ENCODE measurements at places on chromosomes 3 and 15.

DNA sequence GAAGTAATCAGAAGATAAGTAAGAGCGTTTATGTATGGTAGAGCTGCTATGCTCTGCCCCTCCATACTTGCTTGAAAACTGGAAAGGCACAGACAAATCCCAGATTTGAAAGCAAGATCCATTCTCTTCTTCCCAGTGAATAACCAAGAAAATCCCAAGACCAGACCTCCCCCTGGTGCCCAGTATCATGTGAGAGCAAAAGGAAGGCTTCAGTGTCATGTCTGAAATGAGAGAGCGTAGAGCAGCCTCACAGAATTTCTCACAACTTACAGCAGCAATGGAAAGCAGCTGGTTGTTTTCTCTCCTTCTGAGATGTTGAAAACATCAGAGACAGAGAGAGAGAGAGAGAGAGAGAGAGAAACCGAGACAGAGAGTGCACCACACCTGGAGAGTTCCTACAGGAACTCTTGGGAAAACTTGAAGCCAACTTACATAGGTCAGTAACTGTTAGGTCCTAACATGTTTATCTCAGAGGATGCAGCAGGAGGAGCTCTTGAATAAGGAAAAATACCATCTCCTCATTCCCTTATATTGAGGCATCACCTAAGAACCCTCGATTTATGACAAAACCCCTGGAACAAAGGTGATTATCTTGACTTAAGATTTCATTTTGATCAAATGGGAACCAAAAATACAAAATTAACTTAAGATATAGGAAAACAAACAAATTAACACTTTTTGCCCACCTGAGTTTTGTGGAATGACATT, 273.3 kb downstream of the NSUN3 start:
- DNase-seq, result peak; percentile 38

- DNase-seq, result no peak
Observed at GRCh38 chr3:113167825-113168801, 43.2 kb upstream of the BOC start.

- DNase-seq, result no peak
Observed at GRCh38 chr3:156812521-156813335, 13.4 kb upstream of the LEKR1 start.

GRCh38 chr3:41836360-41837134, 125.4 kb downstream of the ULK4 start:
- no peak for DNase-seq

- no peak for DNase-seq
Observed at GRCh38 chr3:101518421-101518871, 5.4 kb upstream of the SENP7 start.

- peak; percentile 79 for DNase-seq
Observed at GRCh38 chr3:127672429-127673190, at the start of gene ABTB1. TSS of gene ABTB1 (plus strand) at chr3:127672952. CDS start at chr3:127673026, 74 bp downstream.

- DNase-seq, result peak; percentile 85
Observed at GRCh38 chr15:40069178-40070165, 30.5 kb upstream of the SRP14 start.

DNA sequence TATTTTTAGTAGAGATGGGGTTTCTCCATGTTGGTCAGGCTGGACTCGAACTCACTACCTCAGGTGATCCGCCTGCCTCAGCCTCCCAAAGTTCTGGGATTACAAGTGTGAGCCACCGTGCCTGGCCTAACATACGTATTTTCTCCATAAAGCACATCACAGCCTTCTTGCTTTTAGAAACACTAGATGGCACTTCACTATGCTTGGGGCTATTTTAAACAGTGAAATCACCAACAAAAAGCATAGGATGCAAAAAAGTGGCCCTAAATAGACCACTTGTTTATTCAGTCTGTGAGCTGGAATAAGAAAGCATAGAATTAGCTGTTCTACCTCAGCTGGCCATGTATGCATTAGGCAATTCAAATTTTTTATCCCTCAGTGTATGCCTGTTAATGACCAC, 46.0 kb downstream of the PRICKLE2 start:
- no peak for DNase-seq

DNA sequence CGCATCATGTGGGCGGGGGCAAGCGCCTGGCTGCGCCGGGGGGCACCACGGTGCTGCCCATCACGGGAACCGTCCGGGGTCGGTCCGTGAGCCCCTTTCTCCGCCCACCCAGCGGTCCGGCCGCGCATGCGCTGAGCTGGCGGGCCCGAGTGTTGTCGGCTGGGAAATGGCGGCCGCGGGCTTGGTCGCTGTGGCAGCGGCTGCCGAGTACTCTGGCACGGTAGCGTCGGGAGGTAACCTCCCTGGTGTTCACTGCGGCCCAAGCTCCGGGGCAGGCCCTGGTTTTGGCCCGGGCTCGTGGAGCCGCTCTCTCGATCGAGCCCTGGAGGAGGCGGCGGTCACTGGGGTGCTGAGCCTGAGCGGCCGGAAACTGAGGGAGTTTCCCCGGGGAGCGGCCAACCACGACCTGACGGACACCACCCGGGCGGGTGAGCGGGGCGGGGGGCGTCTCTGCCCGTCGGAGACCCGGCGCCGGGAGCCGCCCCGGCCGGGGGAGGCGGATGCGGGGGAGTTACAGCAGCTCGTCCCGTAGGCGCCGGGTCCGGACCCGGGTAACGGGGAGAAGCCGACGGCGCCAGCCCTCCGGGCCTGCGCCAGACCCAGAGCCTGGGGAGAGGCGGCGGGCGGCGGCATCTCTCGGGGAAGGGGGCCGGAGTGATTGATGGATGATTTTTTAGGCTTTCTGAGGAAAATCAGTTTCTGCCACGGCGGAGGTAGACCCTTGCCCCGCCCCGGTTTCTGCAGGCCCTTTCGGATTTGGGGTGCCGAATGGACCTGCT, at the start of gene LRCH3:
Gene LRCH3, plus strand, starts transcription at position 142 of the 779 bp plus-strand sequence. Its CDS starts 25 bp downstream, at position 167.
- DNase-seq, result peak; percentile 86

- no peak for DNase-seq
Observed at GRCh38 chr15:99239545-99240198, 9.7 kb downstream of the TTC23 start.

GRCh38 chr15:47484059-47484458, 233.2 kb upstream of the SEMA6D start:
- peak; percentile 58 for DNase-seq

DNA sequence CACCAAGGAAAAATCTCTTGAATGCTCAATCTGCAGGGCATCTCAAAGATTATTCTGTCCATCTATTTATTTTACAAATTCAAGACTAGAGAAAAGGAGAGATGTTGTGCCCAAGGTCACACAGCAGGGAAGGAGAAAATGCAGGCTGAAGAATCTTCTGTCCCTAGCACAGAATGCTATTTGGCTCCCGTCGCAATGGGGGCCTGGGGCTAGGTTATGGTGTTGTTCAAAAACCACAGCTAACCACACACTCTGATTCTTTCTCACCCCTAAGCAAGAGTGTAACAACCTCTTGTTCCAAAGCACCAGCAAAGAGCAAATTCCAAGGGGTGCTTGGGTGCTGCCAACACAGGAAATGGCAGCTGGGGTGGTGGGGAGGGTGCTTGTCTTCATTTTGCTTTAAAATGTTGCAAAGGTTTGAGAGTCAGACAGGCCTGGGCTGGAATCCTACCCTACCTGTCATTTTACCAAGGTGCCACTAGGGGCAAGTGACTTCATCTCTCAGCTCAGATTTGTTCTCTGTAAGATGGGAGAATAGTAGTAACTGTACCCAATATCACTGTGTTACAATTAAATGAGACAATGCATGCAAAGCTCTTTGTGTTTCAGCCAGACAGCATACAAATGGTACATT, 112.5 kb downstream of the ADAMTS9 start:
- DNase-seq, result peak; percentile 43

GRCh38 chr3:57451150-57451846, 92.8 kb downstream of the DNAH12 start:
- DNase-seq, result no peak

GRCh38 chr3:184911570-184911969, 99.6 kb downstream of the VPS8 start:
- no peak for DNase-seq

- DNase-seq, result no peak
Observed at GRCh38 chr15:99984491-99985243, 251.4 kb upstream of the LYSMD4 start.

- peak; percentile 75 for DNase-seq
Observed at GRCh38 chr3:179146911-179147513, 1.1 kb upstream of the PIK3CA start.

GRCh38 chr15:44340410-44340809, 51.9 kb downstream of the GOLM2 start:
- DNase-seq, result peak; percentile 74

DNA sequence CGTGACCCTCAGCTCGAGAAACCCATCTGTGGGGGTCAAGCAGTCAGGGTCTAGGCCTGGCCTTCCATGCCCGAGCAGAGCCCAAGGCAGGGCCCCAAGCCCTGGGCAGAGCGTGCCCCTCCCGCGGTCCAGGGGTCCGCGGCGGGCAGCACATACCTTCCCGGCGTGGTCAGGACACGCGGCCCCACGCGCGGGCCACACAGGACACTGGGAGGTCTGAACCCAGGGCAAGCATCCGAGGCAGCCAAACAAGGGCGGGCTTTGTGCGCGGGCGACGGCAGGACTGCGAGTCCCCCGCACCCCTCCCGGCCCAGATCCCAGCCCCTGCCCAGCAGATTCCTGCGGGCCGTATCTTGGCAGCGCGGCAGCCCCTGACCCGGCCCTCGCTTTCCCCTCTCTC, 61.6 kb upstream of the ACAN start:
- DNase-seq, result no peak

DNA sequence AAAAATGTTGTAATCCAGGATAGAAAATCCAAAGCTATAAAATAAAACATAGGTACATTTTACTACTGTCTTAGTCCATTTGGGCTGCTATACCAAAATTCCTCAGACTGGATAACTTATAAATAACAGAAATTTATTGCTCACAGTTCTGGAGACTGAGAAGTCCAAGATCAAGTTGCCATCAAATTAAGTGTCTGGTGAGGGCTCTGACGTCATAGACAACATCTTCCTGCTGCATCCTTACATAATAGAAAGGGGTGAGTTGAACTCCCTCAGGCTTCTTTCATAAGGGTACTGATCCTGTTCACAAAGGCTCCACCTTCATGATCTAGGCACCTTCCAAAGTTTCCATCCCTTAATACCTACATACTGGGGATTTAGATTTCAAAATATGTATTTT, 826.8 kb downstream of the NTRK3 start:
- no peak for DNase-seq

DNA sequence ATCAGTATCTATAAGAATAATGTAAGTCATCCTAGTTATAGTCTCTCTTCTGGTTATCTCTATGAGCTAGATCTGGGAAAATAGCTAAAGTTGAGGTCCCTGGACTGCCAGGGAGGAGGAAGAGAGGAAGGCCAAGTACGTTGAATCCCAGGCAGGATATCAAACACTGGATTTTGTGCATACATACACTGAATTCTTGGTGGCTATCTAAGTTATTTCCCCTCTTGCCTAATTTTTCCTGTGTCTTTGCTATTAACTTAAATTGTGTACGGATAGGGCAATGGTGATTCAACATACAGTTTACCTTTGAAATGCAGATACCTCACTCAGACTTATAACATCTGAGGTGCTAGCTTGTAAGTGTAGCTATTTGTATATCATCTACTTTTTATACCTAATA, 27.2 kb downstream of the FBXO22 start:
- no peak for DNase-seq

DNA sequence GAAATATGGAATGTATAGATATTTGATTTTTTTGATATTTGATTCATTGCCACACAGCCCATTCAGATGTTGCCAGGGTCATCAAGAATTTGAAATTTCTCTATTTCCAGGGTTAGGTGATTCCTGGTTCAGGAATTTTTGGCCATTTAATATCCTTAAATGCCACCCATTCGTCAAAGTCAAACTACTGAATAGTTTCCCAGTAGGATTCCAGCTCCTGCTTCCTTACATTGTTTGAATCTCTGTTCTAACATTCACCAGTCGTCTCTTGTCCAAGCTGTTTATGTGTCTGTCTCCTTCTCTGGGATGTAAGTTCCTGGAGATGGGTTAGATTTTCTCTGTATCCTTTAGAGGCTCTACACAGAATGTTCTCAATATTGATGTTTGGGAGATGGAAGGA, 124.9 kb upstream of the TLE3 start:
- no peak for DNase-seq

- peak; percentile 12 for DNase-seq
Observed at GRCh38 chr15:87871731-87872320, 384.7 kb downstream of the NTRK3 start.

DNA sequence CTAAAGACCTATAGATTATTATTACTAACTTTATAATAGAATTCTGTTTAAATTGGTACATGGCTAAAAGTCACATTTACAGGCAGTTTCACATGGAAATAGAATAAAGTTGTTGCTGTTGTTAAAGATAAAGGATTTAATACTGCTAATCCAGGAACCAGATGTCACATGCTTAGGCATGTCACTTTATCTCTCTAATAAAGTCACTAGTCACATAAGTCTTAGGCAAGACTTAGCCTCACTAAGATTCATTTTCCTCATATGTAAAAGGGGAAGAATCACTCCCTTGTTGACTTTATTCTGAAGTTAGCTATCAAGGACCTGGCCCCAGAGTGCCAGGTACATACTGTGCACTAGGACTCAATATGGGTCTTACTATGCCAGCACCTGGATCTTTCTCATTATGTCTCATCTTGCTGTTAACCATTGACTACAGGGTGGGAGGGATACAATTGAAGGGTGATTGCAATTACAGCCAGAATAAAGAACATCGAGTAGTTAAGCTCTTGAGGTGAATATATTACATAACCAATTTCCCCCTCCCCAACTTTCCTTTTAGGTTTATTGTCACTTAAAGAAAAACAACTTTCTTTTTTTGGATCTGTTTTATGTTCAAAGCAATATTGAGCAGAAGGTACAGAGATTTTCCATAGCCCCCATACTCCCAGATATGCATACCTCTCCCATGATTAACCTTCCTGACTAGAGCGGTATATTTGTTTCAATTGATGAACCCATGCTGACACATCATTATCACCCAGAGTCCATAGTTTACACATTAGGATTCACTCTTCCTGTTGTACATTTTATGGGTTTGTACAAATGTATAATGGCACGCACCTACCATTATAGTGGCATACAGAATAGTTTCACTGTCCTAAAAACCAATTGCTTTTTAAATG, 36.6 kb downstream of the LNP1 start:
- no peak for DNase-seq

GRCh38 chr3:160886421-160886820, 130.4 kb downstream of the PPM1L start:
- no peak for DNase-seq

DNA sequence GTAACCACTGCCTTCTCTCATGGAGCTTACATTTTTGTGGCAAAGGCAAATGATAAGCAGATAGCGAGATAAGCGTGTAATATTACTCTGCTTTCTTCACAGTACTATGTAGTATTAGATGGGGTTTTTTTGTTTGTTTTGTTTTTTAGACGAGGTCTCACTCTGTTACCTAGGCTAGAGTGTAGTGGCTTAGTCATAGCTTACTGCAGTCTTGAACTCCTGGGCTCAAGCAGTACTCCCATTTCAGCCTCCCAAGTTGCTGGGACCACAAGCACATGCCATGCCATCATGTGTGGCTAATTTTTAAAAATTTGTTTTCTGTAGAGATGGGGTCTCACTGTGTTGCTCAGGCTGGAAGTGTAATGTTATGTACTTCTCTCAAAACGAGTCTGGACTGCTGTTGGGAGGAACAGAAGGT, 22.9 kb downstream of the MBNL1 start:
- DNase-seq, result no peak
